ENCODE measurements at places on chromosomes 3 and 15.

DNA sequence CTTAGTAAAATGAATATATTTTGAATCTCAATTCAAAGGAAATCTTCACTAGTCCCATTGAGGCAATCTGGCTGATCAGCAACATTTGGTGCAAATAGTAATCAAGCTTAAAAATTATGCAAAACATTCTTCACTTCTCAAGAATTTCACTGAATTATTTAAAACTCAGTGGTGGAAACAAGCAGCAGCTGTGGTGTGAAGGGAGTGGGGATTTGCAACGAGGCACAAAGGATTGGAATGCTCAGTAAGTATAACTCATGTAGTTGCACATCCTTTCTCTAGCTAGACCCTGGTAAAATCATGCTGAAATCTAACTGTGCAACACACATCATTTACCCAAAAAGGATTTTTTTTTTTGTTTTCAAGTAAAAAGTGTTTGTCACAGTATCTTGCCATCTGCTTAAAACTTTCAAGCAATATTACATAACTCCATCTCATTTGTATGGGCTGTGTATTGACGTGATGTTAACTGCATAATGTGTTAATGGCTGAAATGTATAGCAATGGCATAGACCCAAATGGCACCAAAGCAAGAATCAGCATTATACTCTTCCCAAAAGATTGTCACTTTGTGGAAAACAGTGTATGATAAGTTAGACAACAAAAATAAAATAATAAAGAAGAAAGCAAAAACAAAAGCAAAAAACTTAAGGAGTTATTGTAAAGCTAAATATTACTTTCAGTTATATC, 816.6 kb downstream of the EPHA3 start:
- DNase-seq: no peak

GRCh38 chr3:38643592-38643991, 5.9 kb downstream of the SCN5A start:
- no peak for DNase-seq

DNA sequence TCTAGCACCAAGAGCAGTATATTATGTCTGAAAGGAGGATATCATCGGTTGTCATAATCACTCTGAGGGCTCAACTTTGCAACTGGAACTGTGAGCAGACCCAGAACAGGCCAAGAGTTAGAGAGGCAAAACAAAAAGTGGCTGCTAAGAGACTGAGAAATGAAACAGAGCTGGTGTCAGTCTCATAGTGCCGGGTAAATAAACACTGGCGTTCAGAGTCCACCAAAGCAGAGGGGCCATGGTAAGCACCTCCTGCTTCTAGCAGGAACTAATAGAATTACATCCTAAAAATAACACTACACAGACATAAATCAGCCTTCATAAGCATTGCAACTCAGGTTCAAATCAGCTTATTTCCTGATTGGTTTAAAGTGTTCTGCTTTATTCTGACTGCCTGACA, 10.3 kb upstream of the IL12A start:
- DNase-seq: no peak

GRCh38 chr15:78338781-78339180, 1.4 kb upstream of the CRABP1 start:
- no peak for DNase-seq

DNA sequence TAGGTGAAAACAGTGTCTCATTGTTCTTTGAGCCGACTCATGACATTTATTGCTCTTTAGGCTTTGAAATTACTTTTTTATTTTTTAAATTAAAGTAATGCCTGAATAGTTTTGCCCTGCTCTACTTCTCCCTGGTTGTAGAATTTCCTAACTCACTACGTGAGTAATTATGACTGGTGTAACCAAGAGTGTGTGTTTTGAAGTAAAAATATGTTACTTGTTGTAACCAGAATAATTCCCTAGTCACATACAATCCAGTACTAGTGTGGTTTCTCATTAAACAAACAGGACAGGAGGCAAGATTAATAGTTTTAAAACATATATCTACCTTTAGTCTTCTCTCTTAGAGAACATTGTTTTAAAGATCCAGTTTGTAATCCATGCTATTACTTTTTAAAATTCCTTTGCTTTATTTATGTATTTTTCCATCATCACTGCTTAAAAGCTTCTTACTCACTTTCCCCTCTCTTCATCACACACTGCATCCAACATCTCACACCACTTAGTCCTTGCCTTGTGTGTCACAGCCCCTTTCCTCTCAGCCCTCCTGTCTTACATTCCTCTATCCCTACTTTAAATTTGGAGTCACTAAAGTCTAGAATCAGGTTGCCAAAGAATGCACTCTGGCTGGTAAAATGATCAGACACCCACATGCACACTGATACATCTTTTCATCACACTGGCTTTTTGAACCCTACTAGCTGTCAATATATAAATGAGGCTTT, 219.7 kb downstream of the WNT5A start:
- no peak for DNase-seq

- DNase-seq: no peak
Measured at GRCh38 chr15:90571063-90571541, 41.4 kb downstream of the CRTC3 start.

DNA sequence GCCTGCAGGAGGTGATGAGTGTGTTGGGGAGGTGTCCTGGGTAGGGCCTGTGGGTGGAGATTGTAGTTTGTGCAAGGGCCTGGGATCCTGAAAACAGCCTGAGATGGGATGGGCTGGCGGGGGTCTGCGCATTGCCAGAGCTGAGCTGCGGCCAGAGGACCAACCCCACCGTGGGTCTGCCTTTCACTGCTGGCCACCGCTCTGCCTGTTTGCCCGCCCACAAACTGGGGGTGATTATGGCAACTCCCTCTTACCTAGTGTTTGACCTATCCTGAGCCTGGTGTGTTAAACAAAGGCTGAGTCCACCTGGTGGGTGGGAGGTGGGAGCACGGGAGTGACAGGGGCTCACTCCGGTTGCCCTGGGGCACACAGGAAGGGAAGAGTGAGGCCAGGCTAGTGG, 9.8 kb downstream of the ABTB1 start:
- no peak for DNase-seq

DNA sequence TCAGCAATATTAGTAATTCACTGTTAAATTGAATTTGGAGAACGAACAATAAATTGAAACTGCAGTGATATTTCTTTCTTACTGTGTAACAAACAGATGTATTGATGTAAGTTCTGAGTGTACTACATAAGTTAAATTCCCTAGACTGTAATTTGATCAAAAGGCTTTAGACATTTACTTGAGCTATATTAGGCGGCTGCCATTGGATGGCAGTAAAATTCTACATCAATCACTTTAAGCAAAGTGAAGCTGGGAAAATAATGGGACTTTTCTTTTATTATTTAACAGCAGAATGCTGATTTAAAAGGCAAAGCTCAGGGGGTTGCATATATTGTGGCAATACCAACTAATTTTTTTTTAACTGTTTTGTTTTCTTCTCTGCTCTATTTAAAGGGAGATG, 212.6 kb upstream of the PLSCR5 start:
- no peak for DNase-seq

GRCh38 chr15:69539345-69539744, 86.7 kb downstream of the RPLP1 start:
- no peak for DNase-seq

All from activated CD4-positive, alpha-beta T cell treated with anti-CD3 and anti-CD28 coated beads for 24 hours (primary cell).